Esophagus muscularis mucosa (tissue), 4 donors: ENCODE measurements at places on chromosomes 3 and 15.

- DNase-seq, result no peak
Observed at GRCh38 chr3:37540786-37541185, 320.9 kb upstream of the CTDSPL start.

DNA sequence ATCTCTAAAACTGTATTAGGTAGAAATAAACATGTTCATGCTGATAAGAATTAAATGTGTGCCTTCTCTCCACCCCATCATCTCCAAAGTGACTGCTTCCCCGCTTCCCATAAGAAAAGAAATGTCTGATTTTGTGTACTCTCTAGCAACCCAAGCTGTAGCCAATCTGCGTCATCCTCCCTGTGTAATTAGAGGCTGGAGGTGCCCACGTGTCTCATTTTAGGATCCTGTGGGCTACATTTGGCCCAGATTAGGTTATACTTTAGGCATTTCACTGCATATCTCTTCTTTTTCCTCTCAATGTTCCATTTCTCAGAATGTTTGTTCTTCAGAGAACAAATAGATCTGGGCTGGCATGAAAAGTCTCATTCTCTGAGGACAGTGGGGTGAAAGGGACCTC lies 19.3 kb upstream of the ZNF148 start:
- no peak for DNase-seq

GRCh38 chr3:171895900-171896299 lies 52.8 kb downstream of the TMEM212 start:
- no peak for DNase-seq

DNA sequence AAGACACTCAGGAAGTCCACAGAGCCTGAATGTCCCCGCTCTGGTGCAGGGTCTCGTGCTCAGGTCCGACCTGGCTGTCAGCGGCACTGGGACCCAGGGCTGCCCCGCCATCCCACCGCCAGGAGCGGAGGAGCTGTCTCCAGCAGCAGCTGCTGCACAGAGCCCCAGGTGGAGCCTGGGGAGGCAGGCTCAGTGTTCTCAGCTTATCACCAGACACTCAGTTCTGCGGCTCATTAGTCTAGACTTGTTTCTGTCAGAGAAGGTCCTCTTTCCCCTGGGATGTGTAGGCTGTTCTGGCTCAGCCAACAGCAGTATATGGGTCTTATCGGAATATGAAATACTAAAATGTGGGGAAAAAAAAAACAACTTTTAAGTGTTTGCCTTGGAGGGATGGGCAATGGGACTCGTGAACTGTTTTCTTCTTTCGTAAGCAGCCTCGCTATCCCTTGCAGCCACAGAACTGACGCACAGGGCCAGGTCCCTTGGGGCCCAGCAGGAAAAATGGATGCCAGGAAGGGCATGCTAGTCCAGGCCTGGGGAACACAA lies 75.9 kb downstream of the KLF13 start:
- DNase-seq, result no peak

GRCh38 chr3:14494973-14495300 lies 45.2 kb downstream of the GRIP2 start:
- DNase-seq, result no peak

DNA sequence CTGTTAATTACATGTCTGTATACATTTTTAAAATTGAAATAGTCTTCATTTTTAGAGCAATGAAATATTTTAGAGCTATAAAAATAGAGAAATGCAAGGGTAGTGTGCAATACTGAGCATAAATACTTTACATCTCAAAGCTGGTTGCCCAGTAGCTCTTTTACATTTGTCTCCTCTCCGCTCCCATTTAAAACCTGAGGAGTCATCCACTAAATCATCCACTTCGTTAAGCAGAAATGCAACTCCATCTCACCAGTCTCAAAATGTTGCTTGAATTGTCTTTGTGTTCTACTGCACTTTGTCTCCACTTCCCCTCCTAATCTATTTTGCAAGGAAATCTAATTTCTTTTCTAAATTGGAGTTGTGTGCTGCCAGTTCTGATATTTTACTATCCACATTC lies 563.6 kb downstream of the VGLL3 start:
- no peak for DNase-seq

DNA sequence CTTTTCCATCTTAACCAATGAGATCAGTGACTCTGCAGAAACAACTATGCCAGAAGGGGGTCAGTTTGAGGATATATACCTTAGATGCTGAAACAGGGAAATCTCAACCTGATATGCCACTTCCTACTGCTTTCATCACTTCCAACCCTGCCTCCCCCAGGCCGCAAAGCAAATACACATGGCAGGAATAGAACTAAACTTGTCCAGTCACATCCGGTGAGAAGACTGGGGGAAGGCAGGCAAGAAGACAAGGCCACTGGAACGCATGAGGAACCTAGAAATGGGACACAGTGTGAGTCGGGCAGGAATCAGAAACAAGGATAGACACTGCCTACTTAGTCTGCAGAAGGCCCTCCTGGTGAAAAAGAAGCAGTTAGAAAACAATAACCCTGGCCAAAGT lies 90.6 kb downstream of the MYO5A start:
- no peak for DNase-seq

- no peak for DNase-seq
Observed at GRCh38 chr15:49270541-49271421, 100.7 kb downstream of the GALK2 start.

- DNase-seq, result no peak
Observed at GRCh38 chr3:146640361-146640760, 35.2 kb upstream of the PLSCR5 start.

DNA sequence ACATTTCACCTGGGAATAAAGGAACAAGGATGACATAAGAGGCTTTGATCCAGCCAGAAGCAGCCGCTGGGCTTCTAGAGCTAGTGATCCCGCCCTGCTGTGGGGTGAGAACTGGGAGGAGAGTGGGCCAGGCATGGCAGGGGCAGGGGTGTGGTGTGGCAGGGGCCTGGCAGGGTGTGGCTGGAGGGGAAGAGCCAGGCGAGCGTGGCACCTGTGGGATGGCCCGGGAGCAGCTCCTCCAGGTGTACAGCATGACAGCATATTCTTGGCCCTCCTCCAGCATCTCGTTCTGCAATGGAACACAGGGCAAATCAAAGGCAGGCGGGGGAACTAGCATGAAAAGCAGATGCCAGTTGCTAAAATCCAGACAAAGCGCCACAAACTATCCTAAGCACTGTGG lies 35.5 kb downstream of the CYFIP1 start:
- no peak for DNase-seq

DNA sequence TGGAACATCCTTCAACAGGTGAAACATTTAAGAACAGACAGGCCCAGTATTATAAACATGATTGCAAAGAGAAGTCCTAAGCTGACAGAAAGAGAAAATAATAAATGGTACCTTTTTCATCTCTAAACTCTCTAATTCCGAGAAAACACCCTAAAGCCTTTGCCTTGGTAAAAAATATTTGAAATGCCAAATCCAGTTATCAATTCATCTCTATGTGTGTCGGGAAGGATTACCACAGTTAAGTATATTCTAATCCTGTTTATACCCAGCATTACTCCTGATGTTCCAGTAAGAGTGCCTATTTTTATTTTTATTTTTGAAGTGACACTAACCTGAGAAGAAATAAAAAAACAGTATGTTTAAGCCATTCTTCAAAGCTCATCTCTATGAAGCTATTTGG lies 219.3 kb upstream of the NANOGP8 start:
- DNase-seq, result no peak

- peak; percentile 90 for DNase-seq
Observed at GRCh38 chr15:29919380-29919881, 97.2 kb upstream of the TJP1 start.

DNA sequence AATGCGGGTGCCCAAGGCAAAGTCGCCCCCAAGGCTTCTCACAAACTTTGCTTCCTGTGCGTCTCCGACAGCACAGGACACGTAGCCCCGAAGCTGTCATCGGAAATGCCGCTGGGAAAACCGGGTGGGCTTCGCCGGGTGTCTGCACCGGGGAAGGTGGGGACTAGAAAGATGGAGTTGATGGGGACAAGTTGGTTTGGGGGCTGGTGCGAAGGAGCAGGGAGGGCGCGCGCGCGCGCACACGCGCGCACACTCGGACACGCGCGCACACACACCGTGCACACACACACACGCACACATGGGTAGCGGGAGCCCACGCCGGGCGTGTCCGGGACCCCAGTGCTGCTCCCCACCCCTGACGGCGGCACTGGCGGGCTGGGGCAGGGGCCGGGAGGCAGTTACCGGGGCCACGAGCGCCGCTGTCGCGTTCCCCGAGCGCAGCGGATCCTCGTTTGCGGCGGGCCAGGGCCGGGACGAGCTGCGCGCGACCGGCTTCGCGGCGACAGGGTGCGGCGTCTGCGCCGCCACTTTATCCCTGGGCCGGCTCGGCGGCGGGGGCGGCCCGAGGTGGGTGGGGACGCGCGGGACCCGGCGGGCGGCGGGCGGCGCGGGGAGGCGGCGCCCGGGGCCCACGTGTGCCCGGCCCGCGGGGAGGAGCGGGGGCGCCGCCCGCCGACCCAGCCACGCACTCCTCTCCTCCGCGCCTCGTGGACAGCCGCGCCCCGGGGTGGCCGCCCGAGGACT lies 539 bp upstream of the MGLL start:
- no peak for DNase-seq

- no peak for DNase-seq
Observed at GRCh38 chr3:127442506-127442905, 148.0 kb downstream of the TPRA1 start.

DNA sequence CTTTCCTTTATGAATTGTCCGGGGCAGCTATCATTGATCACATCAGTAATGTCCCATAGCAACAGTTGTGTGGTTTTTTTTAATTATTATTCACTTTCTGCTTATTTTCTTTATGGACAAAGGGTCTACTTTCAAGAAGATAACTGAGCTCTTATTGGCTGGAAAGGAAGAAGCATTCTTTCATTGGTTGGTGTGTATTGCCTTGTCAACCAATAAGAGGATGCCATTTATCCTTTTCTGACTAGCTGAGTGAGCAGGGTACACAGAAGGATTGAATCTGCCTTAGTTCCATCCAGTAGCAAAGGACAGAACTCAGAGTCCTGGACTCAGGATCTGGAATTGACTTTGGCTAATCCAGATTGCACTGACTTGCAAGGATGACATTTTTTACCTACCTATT lies 13.2 kb upstream of the AEN start:
- no peak for DNase-seq

DNA sequence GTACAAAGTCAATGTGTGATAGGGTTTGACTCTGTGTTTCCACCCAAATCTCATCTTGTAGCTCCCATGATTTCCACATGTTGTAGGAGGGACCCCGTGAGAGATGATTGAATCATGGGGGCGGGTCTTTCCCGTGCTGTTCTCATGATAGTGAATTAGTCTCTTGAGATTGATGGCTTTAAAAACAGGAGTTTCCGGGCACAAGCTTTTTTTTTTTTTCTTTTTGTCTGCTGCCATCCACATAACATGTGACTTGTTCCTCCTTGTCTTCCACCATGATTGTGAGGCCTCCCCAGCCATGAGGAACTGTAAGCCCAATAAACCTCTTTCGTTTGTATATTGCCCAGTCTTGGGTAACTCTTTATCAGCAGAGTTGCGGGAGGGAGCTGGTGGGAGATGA lies 259.6 kb downstream of the TUSC7 start:
- no peak for DNase-seq

DNA sequence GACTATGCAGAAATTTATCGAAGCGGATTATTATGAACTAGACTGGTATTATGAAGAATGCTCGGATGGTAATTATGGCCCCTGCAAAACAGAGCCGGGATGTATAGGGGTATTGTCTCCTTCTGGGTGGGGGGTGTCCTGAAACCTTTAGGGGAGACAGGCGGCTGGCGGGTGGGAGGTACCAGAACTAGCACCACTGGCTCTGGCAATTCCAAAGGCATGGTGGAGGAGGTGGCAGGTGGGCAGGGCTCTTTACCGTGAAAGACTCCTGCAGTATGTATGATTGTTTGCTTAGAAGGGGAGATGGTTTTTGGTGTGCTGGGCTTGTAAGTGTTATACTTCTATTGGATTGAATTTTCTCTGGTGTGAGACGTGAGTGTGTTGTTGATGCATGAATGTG lies 58.4 kb downstream of the TRAK1 start:
- no peak for DNase-seq

- DNase-seq, result no peak
Observed at GRCh38 chr3:168933614-168934013, 729.9 kb downstream of the MECOM start.

- no peak for DNase-seq
Observed at GRCh38 chr15:101198031-101198575, 53.7 kb downstream of the CHSY1 start.

DNA sequence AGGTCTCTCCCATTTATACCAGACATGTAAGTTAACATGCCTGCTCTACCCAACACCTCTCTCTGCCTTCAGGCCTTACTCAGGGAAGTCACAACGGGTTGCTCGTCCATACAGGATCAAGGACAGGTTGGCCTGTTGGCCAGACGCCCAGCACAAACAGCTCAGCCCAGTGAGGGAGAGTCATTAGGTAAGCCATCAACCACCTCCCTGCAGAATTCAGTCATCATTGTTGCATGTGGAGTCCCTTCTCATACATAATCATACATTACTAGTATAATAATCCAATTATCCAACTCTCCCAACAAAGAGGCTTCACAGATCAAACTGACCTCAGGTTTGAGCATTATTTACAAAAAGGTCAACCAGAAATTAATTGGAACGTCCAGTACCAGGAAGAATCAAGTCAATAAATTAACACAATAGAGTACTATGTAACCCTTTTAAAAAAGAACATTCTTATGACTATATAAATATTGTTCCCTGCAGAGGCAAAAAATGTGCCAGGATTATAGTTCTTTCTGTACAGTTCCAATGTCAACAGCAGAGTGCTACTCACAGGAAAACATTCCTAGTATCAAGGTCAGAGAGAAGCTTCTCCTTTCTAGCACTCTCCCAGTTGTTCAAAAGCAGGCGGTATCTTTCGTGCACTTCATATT lies 33.2 kb downstream of the HOMER2 start:
- DNase-seq, result no peak

- DNase-seq, result no peak
Observed at GRCh38 chr3:146557745-146558144, 13.3 kb upstream of the PLSCR1 start.

GRCh38 chr3:134824791-134825190 lies 29.7 kb downstream of the EPHB1 start:
- no peak for DNase-seq

GRCh38 chr15:49036650-49037545 lies 9.3 kb downstream of the SECISBP2L start:
- DNase-seq, result no peak

DNA sequence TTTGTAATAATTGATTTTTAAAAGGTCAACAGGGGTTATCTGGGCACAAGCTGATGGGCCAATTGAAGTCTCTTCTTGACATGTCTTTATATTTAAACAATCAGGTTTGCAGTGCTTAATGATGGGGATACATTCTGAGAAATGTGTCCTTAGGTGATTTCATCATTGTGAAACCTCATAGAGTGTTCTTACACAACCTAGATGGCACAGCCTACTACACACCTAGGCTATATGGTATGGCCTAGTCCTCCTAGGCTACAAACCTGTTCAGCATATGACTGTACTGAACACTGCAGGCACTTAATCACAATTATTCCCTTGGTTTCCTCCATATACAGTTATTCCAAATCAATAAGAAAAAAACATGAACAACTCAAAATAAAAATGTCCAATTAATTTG lies 75.8 kb downstream of the IQSEC1 start:
- DNase-seq, result no peak

GRCh38 chr15:43518197-43518761 lies 871 bp downstream of the MAP1A start:
- no peak for DNase-seq

- DNase-seq, result no peak
Observed at GRCh38 chr3:70982700-70983140, 600.8 kb downstream of the FOXP1 start.

GRCh38 chr3:99872923-99873254 lies 55.2 kb downstream of the CMSS1 start:
- no peak for DNase-seq
